ENCODE measurements at places on chromosomes 6 and 20.

- DNase-seq = no peak
Observed at GRCh38 chr20:62359043-62359490, 8.0 kb downstream of the LAMA5 start.

DNA sequence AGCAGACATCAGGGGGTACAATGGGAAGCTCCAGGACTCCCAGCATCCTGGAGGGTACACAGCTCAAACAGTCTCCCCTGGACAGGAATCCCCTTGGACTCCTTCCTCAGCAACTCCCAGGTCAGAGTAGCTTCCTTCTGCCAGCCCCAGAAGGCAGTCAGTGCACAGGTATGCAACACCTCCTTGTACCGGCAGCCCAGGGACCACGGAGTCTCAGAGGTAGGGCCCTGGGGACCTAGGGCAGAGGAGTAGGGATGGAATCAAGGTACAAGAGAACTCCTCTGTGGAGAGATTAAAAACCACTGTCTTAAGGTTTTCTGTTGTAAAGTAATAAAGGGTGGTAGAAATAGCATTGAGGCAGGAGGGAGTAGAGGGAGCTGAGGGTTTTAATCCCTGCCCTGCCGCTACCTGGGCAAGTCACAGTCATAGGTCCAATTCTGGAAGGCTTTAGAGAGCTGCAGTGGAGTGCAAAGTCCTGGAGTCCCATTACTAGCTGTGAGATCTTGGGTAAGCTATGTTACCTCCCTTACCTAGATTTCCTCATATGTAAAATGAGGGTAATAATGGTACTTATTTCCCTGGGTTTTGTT is 7.5 kb downstream of the TP53TG5 start:
- DNase-seq = no peak

- DNase-seq = no peak
Observed at GRCh38 chr20:1388741-1389483, 3.9 kb downstream of the FKBP1A start.

DNA sequence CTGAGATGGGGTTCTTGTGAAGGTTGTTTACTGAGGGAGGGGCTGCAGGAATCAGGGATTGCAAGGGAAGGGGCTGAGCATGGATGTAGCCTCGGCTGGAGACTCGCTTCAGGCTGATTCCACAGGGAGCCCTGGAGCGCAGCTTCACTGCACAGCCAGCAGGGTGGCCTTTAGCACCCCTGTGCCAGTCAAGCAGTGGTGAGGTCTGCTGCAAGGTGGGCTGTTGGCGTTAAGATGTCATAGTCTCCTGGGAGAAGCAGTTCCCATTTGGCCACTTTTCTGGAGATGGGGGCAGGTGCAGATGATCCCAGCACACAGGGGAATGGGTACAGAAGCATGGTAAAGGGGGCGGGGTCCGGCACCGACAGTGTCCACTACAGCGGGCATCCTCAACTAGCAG is 126.3 kb downstream of the TOX2 start:
- no peak for DNase-seq

GRCh38 chr6:48147051-48147450 is 36.1 kb upstream of the PTCHD4 start:
- DNase-seq = no peak

DNA sequence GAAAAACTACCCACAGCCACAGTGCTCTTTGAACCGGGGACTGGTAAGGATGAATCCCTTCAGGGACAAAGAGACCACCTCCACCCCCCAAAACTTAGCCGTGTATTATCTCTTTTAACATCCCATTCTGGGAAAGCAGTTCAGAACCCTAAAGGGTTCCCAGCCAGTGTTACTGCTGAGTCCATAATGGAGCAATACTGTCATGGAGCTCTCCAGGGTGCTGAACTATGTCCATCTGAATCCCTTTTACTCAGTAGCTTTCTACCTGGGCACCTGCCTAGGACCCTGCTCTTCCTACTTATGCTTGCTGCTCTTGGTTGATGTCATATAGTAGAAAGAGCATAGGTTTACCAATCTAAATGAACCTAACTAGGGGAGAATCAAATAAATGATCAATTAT is 22.3 kb upstream of the SAYSD1 start:
- peak; percentile 7 for DNase-seq

Measured in activated T-cell treated with anti-CD3 and anti-CD28 coated beads for 1 hour (primary cell).